ENCODE measurements at places on chromosomes 2 and 18. TPM values are rescaled to one million over a fixed set of nuclear protein-coding genes. Genes with fewer than 3 reads are reported as not detected.

Gene SLC38A11
- total RNA-seq: 0.62 TPM

Gene CYS1
- 0.79 TPM for total RNA-seq

Gene COLEC12
- 39.2 TPM for total RNA-seq

Gene GLB1L
- 8.0 TPM for total RNA-seq

Gene CCL20
- not detected for total RNA-seq

Gene CCBE1
- 7.7 TPM for total RNA-seq

Gene FOXD4L1
- total RNA-seq: 0.07 TPM

Gene SLC23A3
- total RNA-seq: 0.02 TPM

Gene CRYGD
- total RNA-seq: not detected

Gene ANKRD30B
- 0.57 TPM for total RNA-seq

Gene FMNL2
- total RNA-seq: 13.2 TPM

Gene MARCHF7
- 81.7 TPM for total RNA-seq

Gene UGT1A5
- total RNA-seq: not detected

Gene MTERF4
- total RNA-seq: 12.3 TPM

Gene INO80D
- 5.2 TPM for total RNA-seq

Gene ALPG
- total RNA-seq: not detected

Gene PMAIP1
- 37.9 TPM for total RNA-seq

Gene MC2R
- total RNA-seq: not detected

Gene ATP6V1C2
- not detected for total RNA-seq

Gene DLX1
- total RNA-seq: 6.8 TPM

Gene IL1RL1
- total RNA-seq: not detected

Gene DNAH7
- total RNA-seq: 0.64 TPM

Gene FLACC1
- total RNA-seq: 0.27 TPM

Gene THSD7B
- total RNA-seq: 0.05 TPM

Gene REG3A
- not detected for total RNA-seq

Gene EVX2
- not detected for total RNA-seq

Gene IL1RL2
- not detected for total RNA-seq

Gene RTP5
- not detected for total RNA-seq

Gene C2orf78
- not detected for total RNA-seq

Gene KANSL3
- 45.2 TPM for total RNA-seq

Gene GCG
- total RNA-seq: not detected

Gene KIF5C
- total RNA-seq: 1.3 TPM

Gene FARSB
- total RNA-seq: 27.4 TPM

Gene CD302
- total RNA-seq: 7.4 TPM

Gene MRPL30
- total RNA-seq: 39.5 TPM

Gene CCDC74B
- 5.8 TPM for total RNA-seq

Gene HOXD11
- total RNA-seq: 16.9 TPM

Gene MSH2
- 44.6 TPM for total RNA-seq

Gene KDSR
- total RNA-seq: 57.8 TPM

Gene FAM237A
- not detected for total RNA-seq

Gene COL3A1
- 103 TPM for total RNA-seq

Gene RGPD3
- total RNA-seq: 0.02 TPM

Gene MDH1B
- 1.2 TPM for total RNA-seq

Gene CCDC102B
- total RNA-seq: 2.7 TPM

Gene SERPINB7
- 15.7 TPM for total RNA-seq
